ENCODE measurements at places on chromosomes 3 and 15.

- no peak for DNase-seq
These were observed 61.0 kb downstream of the TLE3 start for GRCh38 chr15:70036585-70037291.

GRCh38 chr15:67068710-67069400 lies 3.5 kb downstream of the SMAD3 start:
- no peak for DNase-seq

- DNase-seq: no peak
These were observed 42.2 kb downstream of the PXYLP1 start for GRCh38 chr3:141273700-141274410.

DNA sequence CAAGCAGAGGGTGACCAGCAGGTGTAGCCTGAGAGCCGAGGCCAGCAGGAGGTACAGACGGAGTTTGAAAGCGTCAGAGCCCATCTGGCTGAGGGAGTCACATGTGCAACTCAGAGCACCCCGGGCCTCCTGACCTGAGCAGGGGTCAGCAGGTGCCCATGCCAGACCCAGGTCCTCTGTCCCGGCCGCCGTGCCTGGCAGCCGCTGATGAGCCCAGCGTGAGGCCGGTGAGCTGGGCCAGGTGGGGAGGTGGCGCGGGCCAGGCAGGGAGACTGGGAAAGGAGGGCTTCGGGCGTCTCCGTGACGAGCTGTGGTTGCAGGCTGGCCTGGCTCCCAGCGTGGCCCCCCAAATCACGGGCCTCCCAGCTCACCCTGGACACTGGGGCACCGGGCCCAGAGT lies 130.9 kb downstream of the CHSY1 start:
- no peak for DNase-seq

- DNase-seq: no peak
These were observed 467.8 kb upstream of the CBLB start for GRCh38 chr3:106336619-106337018.

- no peak for DNase-seq
These were observed 51.2 kb upstream of the SAMMSON start for GRCh38 chr3:69948246-69948862.

- DNase-seq: no peak
These were observed 36.2 kb downstream of the ILDR1 start for GRCh38 chr3:121985846-121986245.

- DNase-seq: no peak
These were observed 67.6 kb downstream of the TIGIT start for GRCh38 chr3:114361391-114361790.

DNA sequence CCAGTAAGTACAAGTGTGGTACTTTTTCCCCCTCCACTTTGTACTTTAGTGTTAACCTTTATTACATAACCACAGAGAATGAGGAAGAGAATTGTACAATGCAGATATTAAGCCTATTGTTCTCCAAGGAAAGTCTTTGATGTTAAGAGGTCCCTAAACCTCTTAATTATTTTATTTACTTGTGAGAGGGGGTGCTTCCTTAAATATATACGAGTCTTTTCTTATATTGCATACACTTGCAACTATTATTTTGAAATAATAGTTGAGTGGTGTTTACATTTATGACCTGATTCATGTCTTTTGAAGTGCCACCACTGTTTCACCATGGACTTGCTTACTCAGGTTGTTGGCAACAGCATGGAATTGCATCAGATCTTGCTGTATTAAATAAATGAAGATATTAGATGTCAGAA lies 10.1 kb downstream of the USP3 start:
- no peak for DNase-seq

DNA sequence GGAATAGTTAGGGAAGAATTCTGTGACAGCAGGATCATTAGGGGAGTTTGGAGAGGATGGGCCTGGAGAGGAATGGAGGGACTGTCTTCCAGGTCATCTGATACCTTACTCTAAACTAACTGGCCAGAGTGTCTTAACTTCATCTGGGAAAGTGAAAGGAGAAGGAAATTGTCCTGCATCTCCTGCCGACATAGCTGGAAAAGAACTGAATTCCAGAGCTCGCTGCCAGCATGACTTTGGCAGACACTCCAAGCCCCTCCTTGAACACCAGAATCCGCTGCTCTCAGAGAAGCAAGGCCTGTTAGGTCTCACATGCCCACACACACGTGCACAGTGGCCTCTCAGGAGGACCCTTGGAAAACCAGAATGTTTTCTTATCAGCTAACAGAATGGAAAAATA lies 10.5 kb downstream of the ABI3BP start:
- no peak for DNase-seq

DNA sequence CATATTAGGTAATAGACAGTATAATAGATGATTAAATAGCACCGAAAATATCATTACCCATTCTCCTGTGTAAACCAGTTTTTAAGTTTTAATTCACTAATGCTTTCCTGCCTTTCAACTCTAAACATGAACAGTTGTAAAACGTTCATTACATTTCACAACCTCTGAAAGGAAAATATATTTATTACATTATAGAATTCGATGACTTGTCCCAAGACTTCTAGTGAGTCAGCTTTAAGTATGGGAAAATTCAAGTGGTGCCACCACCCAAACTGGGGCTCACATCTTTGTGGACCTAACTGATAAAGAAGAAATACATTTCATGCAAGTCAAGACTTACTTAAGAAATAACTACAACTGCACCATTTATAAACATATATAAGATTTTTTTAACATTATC lies 2.0 kb downstream of the TRIM59 start:
- no peak for DNase-seq

- no peak for DNase-seq
These were observed 125.0 kb downstream of the PLD1 start for GRCh38 chr3:171685116-171685895.

DNA sequence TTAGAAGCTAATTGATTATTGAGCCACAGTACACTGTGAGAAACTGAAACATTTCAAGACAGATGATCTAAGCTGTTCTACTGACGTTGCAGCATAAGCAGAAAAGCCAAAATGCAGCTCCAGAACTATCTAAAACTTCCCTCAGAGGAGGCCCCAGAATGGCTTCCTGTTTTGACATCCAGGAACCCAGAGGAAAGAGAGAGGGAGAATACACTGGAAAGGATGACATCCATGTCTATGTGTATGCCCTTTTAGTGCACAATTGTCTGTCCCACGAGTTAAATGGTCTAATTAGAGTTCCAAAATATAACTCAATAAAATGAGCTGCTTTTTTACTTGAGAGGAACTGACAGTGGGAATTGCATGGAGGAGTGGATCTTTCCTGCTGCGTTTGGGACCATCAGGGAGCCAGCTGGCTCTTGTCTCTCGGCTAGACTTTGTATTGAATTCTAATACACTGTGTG lies 688.1 kb downstream of the ZNF385D start:
- no peak for DNase-seq

- no peak for DNase-seq
These were observed 147.8 kb upstream of the IL12A start for GRCh38 chr3:159840703-159841299.

DNA sequence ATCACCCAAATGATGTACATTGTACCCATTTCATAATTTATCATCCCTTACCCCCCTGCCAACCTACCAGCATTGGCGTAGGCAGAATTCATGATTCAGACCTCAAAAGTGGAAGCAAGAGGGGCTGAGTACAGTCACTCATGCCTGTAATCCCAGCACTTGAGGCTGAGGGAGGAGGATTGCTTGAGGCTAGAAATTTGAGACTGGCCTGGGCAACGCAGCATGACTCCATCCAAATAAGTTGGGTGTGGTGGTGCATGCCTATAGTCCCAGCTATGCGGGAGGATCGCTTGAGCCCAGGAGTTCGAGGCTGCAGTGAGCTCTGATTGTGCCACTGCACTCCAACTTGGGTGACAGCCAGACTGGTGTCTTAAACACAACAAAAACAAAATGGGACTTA lies 10.4 kb downstream of the TTC14 start:
- no peak for DNase-seq

- no peak for DNase-seq
These were observed 10.4 kb upstream of the AEN start for GRCh38 chr15:88610701-88611231.

- no peak for DNase-seq
These were observed 224.5 kb downstream of the XXYLT1 start for GRCh38 chr3:195046441-195046840.

DNA sequence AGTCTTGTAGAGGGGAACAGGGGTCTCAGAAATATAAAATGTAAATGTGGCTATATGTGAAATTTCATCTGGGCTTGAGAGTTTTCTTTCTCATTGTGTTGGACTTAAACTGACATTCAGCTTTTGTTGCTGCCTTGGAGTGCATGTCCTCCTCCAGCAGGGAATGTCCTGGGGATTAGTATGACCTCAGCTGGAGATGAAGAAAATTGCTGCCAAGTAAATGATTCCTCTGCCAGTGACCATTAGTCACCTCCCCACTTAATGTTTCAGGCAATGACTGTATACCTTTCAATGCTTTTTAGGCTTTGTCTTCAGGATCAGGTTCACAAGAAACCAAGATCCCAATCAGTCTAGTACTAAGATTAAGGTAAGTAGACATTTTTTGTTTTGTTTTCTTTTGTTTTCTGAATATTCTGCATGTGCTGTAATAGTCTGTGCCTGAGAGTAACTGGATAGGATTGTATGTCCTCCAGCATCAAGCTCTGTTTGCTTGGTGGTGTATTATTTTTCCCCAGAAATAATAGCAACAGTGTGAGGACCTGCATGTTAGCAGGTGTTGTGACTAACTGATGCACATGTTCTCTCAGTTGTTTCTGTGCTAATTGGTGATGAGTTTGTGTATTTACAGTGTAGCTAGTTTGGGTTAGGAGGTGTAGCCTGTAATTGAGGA lies 18.1 kb upstream of the SLC22A13 start:
- no peak for DNase-seq

DNA sequence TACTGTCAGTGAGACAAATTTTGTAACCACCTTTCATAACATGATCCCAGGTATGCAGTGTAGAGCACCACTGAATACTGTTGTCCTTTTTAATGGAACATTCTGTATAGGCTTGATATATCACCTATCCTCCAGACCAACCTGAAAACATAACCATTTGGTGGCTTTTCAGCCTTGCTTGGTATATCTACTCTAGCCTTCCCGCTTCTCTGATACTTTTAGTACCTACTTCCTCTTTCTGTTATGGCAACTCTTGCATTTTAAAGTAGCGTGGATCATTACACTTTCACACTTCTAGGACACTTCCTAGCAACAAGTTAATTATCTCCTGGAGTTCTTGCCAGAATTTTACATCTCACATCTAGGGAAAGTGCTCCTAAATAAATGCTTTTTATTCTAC lies 226.6 kb upstream of the ROBO1 start:
- no peak for DNase-seq

DNA sequence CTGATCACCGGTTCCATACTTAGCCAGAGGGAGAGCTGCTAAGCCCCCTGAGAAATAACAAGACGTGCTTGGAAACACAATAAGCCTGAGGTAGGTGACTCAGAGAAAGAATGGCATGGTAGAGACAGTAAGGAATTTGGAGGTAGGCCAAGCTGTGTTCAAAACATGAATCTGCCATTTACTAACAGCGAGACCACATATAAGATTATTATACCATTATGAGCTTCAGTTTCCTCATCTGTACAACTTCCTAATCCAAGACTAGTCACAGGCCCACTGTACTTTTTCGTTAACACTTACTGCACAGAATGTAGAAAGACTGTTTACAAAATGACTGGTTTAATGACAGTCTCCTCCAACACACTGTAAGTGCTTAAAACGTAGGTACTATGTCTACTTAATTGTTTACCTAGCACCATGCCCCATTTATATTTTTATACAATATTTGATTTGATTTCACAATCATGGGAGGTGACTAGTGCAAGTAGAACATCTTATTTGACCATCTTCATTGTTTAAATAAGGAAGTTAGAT lies 25.7 kb downstream of the ATOSA start:
- DNase-seq: no peak

DNA sequence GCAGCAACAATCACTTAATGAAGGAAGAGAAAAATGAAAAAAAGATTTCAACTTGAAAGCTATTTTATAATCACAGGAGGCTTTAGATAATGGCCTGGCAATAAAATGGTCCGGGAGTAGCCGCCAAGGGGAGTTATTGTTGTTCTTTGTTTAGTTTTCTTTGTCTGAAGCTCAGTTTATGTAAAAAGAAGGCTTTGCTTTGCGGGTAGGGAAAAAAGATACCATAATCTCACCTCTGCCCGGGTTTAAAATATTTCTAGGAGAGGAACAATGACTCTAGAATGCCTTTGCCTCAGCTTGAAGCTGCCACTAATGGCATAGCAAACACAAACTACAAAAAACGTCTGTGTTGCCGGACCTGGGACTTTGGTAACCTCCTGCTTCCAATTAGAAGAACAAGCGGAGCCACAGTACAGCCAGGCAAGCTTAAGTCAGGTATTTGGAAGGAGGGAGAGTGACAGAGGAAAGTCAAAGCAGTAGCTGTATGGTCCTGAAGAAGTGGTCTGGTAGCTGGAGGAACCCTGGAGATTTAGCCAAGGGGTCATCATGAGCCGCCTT lies 764.5 kb downstream of the TUSC7 start:
- DNase-seq: no peak

GRCh38 chr3:69410301-69410700 lies 24.4 kb upstream of the FRMD4B start:
- peak; percentile 65 for DNase-seq

DNA sequence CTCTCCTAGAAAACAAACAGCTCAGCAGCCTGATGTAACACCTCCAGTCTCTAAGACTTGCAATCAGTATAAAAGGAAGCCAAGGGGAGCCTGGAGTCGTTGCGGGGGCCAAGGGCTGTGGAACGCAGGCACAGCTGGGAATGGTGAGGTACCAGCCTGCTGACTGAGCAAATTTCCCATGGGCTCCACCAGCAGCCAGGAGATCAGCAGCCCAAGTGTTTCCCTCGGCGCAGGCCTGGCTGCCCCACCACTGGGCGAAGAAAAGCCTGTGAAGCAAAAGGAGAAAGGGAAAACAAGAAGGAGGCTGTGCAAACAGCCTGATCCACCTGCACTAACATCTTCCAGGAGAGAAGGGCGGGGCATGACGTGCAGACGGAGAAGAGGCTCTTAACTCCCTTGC lies 155.3 kb downstream of the SHQ1 start:
- peak; percentile 24 for DNase-seq

GRCh38 chr15:70778258-70779076 lies 15.1 kb upstream of the UACA start:
- no peak for DNase-seq
